ENCODE measurements at places on chromosomes 6 and 20.

- DNase-seq: no peak
Observed at GRCh38 chr6:134698228-134698627, 251.7 kb downstream of the ALDH8A1 start.

- DNase-seq: peak; percentile 59
Observed at GRCh38 chr6:140897349-140897748, 1235.4 kb upstream of the GJE1 start.

DNA sequence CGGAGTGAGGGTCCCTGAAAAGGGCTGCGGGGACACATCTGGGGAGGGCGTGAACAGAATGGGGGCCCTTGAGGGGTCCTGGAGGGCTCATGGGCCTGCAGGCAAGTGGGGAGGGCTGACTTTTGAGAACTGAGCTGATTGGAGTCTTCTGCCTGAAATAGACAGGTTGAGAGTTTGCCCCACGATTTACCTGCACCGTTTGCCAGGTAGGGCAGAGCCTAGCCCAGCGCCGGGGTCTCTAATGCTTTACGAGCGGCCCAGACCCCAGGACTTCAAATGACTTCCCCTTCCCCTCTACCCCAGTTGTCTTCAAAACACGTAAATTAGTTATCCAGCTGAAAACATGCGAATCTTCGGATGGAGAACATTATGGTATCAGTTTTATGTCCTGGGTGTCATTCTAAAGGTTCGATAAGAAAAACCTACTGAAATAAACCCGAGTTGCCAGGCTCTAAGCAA lies 1.3 kb downstream of the PLCB1 start:
- no peak for DNase-seq

DNA sequence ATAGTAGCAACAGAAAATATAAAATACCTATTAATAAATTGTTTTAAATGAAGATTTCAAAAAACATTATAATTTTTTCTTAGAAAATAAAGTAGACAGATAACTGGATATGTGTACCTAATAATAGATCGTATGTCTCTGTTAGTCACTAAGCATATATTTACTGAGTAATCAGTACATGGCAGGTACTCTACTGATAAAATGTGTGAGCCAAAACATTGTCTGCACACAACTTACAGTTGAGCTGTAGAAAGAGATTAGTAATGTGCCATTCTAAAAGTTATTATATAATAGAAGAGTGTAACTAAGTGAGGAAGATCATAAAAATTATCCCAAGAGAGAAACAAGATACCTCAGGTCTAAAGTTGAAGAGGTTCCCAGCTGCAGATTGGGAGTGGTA lies 929.9 kb upstream of the EPHA7 start:
- DNase-seq: no peak

DNA sequence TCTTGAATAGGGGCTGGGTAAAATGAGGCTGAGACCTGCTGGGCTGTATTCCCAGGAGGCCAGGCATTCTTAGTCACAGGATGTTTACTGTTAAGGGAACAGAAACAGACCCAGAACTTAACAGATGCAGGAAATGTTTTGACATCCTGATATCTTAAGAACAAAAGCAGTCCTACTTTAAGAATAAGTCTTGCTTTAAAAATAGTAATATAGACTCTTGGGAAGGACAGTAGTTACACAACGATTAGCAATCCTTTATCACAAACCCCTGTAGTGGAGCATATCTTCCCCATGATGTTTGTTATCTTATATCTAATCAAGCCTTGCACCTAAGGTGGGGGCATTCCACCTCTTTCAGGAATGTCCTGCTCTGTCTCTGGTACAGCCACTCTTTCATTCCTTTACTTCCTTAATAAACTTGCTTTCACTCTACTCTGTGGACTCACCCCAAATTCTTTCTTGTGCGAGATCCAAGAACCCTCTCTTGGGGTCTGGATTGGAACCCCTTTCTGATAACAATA lies 493.7 kb upstream of the SULF2 start:
- DNase-seq: no peak

DNA sequence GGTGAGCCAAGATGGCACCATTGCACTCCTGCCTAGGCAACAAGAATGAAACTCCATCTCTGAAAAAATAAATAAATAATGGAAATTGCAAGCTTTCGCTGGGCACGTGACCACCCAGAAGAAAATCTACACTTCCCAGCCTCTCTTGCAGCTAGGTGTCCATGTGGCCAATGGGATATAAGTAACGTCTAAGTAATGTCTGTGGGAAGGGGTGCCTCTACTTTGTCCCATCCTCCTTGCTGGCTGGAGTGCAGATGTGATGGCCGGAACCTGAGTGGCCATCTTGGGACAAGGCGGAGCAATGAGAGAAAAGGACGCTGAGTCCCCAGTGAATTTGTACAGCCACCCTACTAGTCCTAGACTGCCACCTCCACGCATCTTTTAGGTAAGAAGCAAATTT lies 99.8 kb upstream of the PTPN1 start:
- no peak for DNase-seq

DNA sequence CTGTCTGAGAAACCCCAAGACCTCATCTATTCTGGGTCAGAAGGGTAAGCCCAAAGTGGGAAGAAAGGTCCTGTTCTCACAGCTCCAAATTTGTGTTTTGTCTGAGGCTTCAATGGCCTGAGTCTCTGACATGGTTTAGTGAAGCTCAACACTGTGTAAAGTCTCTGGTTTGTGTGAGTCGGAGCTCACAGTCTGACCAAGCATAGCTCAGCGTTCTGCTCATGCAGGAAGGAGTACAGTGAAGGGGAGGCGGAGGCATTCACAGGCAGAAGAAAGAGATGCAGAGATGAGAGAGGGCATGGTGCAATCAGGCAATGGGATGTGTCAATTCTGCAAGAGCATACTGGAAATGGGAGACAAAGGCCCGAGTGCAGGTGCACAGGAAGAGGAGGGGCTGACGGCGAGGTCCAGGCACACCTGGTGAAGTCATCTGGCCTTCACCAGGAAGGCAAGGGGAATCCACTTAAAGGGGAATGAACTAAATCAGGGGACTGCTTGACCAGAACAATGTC lies 463.0 kb upstream of the AGPAT4 start:
- no peak for DNase-seq

DNA sequence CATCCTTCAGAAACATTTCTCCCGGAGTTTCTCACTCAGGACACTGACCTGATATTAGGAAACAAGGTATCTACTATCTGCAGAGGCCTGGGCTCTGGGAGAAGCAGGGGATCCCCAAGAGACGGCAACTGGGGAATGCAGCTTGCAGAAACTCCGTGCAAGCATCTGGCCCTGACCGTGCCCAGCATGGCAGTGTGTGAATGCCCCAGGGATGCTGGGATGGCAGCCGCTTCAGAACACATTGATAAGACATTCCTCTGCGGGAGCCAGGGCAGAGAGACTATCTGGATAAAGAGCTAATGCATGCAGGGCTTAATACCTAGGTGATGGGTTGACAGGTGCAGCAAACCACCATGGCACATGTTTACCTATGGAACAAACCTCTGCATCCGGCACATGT lies 55.4 kb downstream of the NFATC2 start:
- DNase-seq: no peak

DNA sequence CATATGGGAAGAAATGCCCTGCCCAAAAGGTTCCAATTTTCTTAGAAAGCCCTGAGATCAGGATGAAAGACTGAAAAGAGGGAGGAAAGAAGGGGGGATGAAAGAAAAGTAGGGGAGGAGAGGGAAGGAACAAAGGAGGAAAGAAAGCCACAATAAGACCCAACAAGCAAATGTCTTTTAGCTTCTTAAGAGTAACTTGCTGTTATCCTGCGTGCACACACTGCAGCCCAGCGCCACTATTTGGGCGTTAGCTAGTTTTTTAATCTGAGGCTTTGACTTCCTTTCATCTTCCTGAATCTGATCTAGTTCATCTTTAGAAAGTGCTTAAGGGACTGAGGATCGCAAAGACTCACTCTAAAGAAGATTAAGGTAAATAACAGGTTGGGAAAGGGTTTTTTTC lies 77.4 kb upstream of the HDDC2 start:
- DNase-seq: no peak

GRCh38 chr6:1916334-1917070 lies 306.8 kb downstream of the FOXC1 start:
- peak; percentile 71 for DNase-seq

DNA sequence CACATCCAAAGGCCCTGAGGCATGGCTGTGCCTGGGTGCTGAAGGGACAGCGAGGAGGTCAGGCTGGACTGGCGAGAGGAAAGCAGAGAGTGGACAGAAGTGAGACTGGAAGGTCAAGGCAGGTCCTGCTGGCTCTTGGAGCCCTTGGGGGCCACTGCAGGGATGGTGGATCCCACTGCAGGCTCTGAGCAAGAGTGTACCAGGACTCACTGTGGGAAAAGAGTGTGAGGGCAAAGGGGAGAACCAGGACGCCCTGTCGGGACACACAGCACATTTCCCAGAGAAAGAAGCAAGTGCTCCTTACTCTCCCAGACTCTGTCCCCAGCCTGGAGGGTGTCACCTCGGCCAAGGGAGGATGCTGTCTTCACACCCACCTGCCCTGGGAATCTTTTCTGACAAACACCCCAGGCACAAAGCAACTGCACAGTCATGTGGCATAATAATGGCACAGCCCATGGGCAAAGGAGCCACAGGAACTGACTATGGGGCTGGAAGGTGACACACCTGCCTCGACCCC lies 172.3 kb upstream of the CST7 start:
- DNase-seq: no peak

GRCh38 chr6:147782302-147782701 lies 273.8 kb downstream of the SAMD5 start:
- peak; percentile 60 for DNase-seq

- no peak for DNase-seq
Observed at GRCh38 chr6:159908535-159908934, 17.7 kb downstream of the MAS1 start.

GRCh38 chr20:11380283-11380682 lies 537.4 kb upstream of the BTBD3 start:
- DNase-seq: no peak

- no peak for DNase-seq
Observed at GRCh38 chr20:22909436-22909835, 125.7 kb upstream of the SSTR4 start.

DNA sequence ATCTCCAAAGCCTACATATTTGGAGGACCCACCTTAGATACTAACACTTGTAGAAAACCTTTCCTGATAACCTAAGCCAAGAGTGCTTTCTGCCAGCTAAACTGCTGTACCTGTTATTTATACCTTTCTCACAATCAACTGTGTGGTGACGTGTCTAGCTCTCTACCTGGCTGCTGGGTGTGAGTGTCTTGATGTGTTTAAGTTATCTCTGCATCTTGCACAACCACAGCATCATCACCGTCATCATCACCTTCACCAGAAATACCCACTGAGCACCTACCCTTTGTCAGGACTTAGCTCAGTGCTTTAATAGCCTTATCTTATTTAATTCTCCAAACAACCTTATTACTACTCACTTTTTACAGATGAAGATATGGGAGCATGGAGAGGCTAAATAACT lies 431.3 kb downstream of the MAFB start:
- no peak for DNase-seq

Data from Daoy (cell line).